Lung microvascular endothelial cell (primary cell): ENCODE measurements at places on chromosomes 3 and 15. TPM values are rescaled to one million over a fixed set of nuclear protein-coding genes. Genes with fewer than 3 reads are reported as not detected.

SEMA3G gene
- 12.9 and 30.5 TPM in 2 replicates for total RNA-seq

GRCh38 chr3:166191411-166191810, 354.2 kb upstream of the BCHE start:
- DNase-seq, result no peak

- no peak for DNase-seq
These were observed 82.2 kb upstream of the SELENOK start for GRCh38 chr3:53973905-53974304.

DNA sequence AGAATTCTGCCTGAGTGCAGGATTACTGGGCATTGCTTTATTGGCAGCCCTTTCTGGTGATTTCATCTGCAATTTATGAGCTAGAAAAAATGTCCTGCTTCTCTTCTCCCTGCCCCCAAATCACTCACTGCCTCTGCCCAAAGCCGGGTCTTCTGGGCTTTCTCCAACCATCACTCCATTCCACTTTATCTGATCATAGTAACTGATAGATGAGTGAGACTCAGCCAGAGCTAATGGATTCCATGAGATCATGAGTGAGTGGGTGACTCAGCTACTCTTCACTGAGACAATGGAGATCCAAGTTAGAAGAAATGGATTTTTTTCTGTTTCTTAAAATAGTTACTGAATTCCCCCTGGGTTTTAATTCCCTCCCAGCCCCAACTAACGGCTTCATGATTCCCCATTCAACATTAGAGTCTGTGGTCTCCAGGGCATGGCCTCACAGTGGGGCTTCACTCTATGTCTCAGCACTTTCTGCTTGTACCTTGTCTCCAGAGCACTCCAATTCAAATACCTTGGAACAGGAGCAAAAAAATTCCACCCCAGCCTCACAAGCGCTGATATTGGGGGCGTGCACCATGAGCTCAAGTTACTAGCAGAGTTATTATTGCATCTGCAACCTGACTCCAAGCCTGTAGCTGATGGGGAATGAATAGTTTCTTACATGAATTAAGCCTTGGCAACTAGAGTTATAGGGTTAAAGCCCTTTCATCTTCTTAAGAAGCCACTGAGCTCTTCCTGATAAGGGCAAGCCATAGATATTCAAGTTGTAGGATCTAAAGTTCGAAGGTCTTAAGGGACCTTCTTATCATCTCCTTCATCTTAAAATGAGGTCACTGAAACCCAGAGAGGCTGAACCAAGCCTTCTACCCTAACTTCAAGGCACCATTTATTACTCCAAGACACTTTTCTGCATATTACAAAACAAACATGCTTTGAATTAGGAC, 85.9 kb downstream of the AGBL1 start:
- DNase-seq, result no peak

DNA sequence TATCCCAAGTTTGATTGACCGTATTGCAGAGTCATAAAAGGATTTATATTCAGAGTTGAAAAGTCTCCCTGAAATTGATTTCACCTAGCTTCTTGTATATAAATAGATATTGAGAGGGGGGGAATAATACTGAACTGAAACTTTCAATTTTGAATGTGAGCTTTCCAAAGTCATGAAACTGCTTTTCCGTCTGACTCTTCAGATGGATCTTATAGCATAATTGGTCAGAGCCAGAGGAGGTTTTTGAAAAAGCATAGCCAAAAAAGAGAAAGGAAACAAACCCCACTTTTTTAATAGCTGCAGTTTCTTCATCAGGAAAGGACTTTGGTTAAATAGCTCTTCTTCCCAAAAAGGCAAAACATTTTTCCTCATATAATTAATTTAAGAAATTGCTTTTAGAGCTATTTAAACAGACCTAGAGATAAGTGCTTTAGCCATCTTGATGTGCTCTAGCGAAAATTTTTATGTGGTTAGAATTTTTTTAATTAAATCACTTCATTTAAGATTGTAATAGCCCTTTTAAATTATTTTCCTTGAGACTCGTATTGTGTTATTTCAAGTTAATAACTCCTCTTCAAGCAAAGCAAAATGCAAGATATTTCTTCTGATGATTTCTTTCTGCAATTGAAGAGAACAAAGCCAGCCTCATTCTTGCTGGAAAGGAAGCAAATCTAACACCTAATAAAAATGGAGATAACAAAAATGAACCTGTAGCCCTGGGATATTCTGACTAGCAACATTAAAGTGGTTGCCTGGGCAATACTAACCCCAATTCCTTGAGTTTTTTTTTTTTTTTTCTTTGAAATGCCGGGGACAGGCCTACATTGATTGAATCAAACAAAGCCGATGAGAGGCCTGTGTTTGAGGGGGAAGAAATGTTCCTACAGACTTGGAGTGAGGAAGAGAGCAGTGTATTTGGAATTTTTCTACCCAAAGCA, 173.6 kb downstream of the PTPRG start:
- DNase-seq, result no peak

PLIN1 gene
- under 0.01 TPM in 1 of 2 replicates, not detected in the other for total RNA-seq

DNA sequence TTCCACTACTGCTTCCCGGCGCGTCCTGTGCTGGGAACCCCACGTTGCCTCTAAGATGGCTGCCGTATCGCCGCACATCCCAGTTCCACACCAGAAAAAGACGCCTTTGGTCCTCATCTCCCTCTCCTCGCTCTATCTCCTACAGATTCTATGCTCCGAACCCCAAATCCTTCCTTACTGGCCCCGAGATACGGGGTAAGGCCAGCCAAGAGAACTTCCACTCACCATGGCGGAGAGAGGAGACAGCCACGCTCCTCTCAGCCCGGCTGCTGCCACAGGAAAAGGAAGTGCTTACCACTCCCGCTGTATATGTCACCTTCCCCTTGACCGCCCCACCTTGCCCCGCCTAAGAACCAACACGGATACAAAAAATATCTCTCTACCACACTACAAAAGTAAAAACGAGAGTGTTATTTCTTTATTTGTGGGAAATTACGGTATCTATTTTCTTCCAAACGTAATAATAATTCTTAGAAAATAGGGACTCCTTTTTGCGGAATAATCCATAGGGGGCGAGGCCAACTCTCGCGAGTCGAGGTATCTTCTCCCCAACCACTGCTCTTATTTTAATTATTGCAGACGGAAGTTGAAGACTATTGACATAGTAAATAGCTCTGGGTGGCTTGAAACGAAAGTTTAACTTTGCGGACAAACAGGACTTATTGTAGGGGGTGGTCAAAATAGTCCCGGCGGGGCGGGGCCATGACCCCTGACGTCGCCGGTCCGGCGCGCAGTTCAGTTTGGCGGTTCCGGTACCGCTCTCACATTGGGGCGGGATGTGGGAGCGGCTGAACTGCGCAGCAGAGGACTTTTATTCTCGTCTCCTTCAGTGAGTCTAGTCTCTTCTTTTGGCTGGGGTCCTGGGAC, at the start of the genes RPL4 and ZWILCH:
Gene RPL4 (minus strand): TSS at position 293 of the 867 bp plus-strand sequence. CDS start 65 bp downstream, at position 228.
Gene ZWILCH (plus strand): TSS at position 764 of the 867 bp plus-strand sequence. CDS start 13 bp downstream, at position 777.
- DNase-seq, result peak; percentile 90

DNA sequence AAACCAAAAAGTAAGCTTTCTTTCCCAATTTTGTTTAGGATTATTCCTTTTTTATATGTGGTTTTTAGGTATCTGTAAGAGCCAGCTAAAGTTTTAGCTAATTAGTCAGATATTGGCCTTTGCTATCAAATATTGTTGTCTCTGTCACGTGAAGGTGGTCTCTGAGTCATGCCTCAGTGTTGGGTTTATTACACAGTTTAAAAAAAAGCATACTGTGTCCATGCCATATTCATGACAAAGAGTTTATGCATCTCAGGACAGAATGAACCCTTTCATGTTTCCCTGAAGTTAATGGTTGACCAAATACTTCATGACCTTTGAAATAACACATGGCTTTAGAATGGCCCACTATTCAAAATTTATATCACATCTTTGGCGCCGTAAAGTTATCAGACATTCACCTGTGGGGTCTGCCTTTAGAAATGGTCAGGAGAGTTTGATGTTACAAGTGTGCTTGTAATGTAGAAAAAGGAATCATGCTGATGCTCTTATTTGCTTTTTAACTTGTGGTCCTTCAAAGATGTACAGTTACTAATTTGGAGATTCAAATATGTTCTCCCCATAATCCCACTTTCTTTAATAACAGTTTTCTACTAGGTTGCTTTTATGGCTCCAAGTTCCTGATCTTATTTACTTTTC, 101.5 kb downstream of the MYRIP start:
- peak; percentile 18 for DNase-seq

EOMES gene
- not detected in 2 replicates for total RNA-seq

GRCh38 chr15:100252359-100252758, 89.4 kb downstream of the ADAMTS17 start:
- DNase-seq, result no peak

GRCh38 chr15:59327942-59328341, 44.7 kb downstream of the MYO1E start:
- DNase-seq, result no peak

PPP1R14D gene
- total RNA-seq, result not detected in 2 replicates

DNA sequence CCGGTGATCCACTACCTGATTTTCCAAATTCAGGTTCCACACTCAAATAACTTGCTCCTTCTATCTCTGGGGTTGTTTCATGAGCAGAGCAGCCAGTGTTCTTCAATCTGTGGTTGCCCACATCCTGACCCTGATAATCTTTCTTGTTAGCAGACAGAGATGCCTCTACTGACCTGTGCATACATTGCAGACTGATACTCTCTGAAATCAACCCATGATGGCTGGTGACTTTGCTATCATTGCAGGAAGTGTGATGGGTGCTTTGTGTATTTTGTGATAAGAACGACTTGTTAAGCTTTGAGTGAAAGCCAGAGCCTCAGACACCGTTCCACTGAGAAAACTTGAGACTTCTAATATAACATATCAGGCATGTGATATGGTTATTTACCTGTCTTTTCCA, 39.9 kb downstream of the GATM start:
- DNase-seq, result no peak

- DNase-seq, result no peak
These were observed 233.5 kb upstream of the WNT5A start for GRCh38 chr3:55720614-55721013.

SLC51A gene
- total RNA-seq, result not detected in 2 replicates
